Thyroid gland (tissue), 4 donors: ENCODE measurements at places on chromosomes 5 and 9.
A peak's percentile ranks its signal among the peaks of the same experiment; 100 is the strongest.

GRCh38 chr5:167479779-167480178 lies 811.7 kb upstream of the WWC1 start:
- no peak for DNase-seq

GRCh38 chr9:89879701-89880100 lies 274.9 kb downstream of the GADD45G start:
- DNase-seq: no peak

- no peak for DNase-seq
Measured at GRCh38 chr5:40559306-40559705, 120.4 kb upstream of the PTGER4 start.

- no peak for DNase-seq
Measured at GRCh38 chr9:89543621-89544278, 45.8 kb upstream of the SEMA4D start.

DNA sequence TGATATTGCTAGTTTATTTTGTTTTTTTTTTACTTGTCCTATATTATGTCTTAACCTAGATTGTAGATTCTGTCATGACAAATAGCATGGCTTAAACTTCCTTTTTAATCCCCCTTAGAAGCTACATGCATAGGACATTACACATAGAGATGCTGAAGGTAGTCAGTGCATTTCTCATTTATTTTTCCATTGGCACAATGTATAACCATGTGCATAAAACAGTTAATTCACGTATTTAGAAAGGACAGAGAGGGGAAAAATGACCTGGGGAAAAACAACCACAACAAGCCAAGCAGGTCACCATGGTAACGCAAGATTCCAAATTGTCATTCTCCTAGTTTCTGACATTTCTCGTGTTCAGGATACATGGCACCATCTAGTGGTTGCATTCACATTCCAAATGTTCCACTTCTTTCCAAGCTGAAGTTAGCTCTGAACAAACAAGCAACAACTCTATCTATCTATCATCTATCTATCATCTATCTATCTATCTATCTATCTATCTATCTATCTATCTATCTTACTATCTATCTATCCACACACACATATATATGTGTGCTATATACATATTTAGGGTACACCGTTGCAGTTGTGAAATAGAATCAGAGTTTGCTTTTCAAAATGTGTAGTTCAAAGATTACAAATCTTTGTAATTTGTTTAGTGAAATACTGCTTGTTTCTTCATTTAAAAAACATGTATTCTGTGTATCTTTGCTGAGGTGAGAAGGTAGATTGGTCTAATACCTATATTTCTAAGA lies 487.2 kb upstream of the ST8SIA4 start:
- DNase-seq: peak; percentile 12

DNA sequence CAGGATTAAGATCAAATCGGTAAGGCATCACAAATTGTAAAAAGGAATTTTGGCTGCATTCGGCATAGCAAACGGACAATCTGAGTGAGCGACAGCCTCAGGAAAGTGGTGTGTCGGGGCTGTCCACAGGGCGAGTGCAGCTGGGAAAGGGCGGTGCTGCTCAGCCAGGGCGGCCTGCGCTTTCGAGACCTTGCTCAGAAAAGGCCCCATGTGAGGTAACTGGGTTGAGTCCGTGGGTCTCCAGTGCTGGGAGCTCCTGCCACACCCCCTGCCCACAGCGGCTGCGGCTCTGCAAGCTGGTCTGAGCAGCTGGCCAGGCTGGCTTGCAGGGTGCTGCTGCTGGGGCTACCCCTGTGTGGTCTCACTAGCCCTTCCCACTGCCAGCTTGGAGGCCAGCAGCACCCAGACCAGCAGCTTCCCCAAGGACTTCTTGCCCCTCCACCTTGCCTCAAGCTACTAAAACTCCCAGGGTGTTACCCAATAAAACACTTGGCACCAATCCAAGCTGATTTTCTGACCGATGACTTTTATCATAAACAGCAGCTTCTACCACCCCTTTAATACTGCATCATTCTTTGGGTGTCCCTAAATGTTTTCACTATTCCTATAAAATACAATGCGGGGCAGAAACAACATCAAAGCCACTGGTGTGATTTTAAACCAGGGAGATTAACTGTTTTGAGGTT lies 6.2 kb downstream of the SURF2 start:
- DNase-seq: no peak

DNA sequence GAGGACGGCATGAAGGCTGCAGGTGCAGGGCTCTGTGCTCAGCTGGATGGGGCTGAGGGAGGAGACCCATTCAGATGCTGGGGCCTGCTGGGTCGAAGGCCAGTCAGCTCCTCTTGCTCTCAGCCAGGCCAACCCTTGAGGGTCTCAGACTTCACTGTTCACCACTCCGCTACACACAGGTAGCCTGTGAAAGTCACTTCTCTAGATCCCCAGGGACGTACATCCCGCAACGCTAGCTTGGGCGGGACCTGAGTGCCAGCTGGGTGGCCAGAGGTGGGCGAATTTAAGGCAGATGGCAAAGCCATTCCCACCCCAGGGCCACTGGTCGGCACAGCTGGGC lies 42.2 kb upstream of the FCN1 start:
- no peak for DNase-seq

DNA sequence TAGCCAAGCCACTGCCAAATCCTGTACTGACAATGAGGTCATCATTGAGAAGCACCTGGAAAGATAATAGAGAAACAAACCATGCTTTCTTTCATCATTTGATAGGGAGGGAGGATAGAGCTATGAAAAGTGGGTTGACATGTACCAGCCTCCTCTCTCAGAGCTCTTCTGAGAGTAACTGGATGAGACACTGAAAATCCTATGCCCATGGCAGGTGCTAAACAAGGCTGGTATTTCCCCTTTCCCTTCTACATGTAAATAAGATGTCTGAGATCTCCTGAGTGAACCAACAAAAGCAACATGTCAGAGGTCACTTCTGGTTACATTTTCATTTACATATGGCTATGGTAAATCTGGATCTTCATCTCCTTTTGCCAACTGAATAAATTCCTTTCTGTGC lies 45.3 kb upstream of the TRAF1 start:
- no peak for DNase-seq

DNA sequence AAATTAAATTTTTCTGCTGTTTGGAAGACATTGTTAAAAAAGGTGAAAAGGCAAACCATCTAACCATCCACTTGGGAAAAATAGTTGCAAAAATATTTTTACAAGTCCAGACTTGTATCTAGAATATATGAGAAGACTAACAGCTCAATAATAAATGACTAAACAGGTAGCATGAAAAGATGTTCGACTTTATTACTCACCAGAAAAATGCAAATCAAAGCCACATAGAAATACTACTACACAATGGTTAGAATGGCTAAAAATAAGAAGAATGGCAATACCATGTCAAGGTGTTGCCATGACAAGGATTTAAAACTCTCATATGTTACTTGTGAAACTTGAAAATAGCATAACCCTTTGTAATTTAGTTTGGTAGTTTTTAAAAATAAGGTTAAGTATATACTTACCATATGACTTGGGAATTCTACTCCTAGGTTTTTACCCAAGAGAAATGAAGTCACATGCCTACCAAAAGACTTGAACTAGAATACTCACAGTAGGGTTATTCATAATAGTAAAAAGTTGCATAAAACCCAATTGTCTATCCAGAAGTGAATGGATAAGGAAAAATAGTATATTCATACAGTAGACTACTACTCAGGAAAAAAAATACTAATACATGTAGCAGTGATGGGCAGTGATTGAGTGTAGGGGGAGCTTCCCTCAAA lies 93.8 kb downstream of the VPS13A start:
- DNase-seq: no peak

DNA sequence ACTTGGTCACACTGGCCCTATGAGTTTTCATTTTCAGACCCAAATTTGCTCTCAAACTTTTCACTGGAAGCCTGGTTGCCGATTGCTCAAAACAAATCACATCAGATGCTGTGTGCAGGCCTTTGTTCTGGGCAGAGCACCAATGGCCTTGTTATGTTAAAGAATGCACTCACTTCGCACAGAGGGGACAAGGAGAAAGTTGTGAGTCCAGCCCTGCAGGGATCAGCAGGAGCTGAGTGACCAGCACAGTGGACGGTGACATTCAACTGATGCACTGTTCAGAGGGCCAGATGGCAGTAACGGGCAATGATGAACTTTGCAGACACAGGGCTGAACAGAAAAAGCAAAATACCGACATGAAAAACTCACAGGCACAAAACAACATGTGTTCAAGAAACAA lies 86.1 kb downstream of the BARX1 start:
- DNase-seq: no peak

DNA sequence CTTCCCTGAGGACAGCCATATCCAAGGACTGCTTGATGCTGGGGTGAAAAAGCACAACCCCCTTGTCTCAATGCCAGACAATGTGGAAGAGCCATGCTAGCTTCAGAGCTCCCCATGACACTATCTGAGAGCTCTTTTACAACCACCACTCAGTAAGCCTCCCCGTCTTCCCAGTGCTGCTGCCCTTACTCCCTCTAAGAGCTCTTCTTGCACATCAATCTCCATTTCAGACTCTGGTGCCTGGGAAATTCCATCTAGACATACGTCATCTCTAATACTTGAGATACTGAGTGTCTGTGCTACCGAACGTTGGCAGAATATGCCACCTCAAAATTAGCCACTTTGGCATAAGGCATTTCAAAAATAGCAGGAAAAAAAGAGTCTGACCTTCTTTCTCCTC lies 94.5 kb downstream of the EDIL3 start:
- peak; percentile 4 for DNase-seq

DNA sequence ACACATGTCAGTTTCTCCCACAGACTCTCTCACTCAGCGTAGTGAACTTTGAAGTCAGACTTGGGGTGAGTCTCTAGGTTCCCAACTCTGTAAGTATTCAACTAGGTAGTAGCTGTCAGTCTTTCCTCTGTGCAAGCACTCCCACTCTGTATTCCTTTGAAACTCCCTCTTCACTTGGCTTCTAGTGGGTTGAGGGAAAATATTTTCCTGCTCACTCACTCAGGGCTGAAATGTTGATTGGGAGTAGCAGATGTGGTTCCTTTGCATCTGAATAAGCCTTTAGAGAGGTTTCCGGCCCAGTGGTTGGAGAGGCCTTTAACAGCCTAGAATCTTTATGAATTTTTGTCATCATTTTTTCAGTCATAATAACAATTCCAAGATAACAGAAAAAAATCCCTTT lies 18.1 kb upstream of the ARRDC3 start:
- DNase-seq: no peak

DNA sequence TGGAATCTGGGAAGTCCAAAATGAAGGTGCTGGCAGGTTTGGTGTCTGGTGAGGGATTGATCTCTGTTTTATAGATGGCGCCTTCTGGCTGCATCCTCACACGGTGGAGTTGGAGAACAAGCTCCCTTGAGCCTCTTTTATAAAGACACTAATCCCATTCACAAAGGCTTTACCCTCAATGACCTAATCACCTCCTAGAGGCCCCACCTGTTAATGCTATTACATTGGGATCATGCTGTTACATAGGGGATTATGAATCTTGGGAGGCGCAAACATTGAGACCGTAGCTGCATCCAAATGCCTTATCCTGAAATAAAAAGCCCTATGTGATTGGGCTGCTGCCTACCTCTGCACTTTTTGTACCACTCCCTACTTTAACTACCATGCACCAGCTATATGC lies 197.1 kb upstream of the HMHB1 start:
- no peak for DNase-seq

DNA sequence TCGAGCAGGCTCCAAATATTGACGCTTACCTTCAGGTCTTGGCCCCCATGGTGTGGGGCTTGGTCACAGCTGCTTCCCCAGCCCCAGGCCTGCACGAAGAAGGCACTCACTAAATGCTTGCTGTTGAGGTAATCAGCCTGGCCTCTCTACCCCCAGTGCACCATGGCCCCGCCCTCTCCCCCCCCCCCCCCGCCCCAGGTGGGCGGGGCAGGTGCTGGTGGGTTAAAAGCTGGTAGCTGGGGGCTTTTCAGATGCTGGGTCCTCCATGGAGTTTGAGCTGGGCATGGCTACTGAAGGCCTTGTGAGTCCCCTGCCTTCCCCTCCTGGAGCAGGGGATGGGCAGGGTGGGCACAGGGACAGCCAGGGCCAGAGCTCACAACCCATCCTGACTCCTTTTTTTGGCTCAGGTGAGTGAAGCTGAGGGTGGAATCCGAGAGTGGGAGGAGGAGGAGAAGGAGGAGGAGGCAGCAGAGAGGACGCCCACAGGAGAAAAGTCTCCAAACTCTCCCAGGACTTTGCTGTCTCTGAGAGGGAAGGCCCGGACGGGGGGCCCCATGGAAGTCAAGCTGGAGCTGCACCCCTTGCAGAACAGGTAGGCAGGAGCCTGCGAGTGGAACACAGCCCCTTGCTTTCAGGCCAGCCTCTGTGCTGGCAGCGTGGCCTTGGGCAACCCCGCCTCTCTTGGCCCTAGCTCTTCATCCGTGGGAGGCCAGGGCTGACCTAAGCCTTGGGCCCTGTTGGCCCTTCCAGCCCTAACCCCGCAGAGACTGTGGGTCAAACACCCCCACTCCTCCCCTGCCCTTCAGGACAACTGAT lies 4.4 kb upstream of the TSPAN17 start:
- DNase-seq: no peak

GRCh38 chr5:14767053-14767452 lies 102.5 kb downstream of the OTULIN start:
- no peak for DNase-seq

- DNase-seq: no peak
Measured at GRCh38 chr9:272251-273213, 57.9 kb downstream of the DOCK8 start.

- DNase-seq: no peak
Measured at GRCh38 chr5:9557696-9558095, 11.8 kb upstream of the SEMA5A start.

- DNase-seq: no peak
Measured at GRCh38 chr5:94872526-94872925, 254.1 kb downstream of the SLF1 start.

DNA sequence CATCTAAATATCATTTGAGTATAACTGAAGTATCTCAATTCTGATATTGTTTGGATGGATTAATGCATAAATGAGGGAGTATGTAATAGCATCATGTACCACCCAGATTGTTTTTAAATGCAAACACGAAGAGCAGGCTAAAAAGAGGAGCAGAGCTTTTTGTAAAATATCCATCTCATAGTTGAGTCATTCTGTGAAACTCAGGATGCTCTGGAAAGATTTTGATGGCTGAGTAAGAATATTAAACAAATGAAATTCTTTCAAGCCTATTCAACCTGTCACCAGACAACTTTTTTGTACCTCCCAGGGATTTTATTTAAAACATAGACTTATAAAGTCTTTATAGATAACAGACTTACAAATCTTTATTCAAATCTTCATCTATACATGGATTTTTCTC lies 625.9 kb downstream of the TLE4 start:
- DNase-seq: no peak

DNA sequence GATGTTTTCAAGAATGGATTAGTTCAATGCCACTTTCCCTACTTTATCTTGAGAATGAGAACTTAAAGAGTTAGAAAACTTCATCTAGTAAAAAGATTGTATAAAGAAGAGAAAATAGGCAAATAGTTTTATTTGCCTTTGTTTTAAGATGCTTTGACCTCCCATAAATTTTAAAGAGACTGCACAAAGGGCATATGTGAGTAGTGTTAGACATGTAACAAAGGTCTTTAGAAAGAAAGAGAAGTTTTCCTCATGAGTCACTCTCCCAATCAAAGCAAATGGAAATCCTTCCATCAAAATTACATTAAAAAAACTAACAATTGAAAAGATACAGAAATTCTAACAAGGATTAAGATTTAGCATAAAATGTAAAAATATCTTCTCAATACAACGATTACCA lies 381.8 kb upstream of the KIF2A start:
- no peak for DNase-seq
